ENCODE measurements at places on chromosomes 5 and 9.

GRCh38 chr5:150329038-150329437 is 26.3 kb upstream of the ARSI start:
- DNase-seq = no peak

GRCh38 chr5:15521381-15522186 is 21.6 kb downstream of the FBXL7 start:
- peak; percentile 55 for DNase-seq

- no peak for DNase-seq
Measured at GRCh38 chr5:9596824-9597223, 33.3 kb downstream of the TAS2R1 start.

- DNase-seq = no peak
Measured at GRCh38 chr9:35673132-35674024, at the start of gene CA9. CA9 (plus strand) TSS chr9:35673928; CDS start chr9:35673960, 32 bp downstream.

- DNase-seq = peak; percentile 89
Measured at GRCh38 chr5:53422539-53422938, 57.9 kb upstream of the FST start.

GRCh38 chr9:130319300-130319699 is 53.7 kb downstream of the HMCN2 start:
- DNase-seq = no peak

DNA sequence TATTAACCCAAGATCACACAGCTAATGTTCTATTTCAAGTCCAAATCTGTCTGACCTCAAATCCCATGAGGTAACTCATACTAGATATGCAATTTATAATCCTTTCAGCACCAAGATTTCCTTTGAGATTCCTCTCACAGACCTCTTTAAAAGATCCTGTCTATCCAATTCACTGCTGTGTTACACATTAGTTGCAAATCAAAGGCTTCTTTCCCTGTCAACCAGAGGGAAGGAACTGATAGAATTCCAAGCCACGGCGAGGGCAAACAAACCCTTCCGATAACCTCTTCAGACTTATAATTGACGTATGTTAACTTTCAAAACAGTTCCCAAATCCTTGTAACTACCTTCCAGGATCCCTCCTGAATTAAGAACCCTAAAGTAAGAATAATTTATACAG is 168.9 kb downstream of the DRD1 start:
- no peak for DNase-seq

GRCh38 chr9:120927269-120928014 is 846 bp upstream of the TRAF1 start:
- no peak for DNase-seq

DNA sequence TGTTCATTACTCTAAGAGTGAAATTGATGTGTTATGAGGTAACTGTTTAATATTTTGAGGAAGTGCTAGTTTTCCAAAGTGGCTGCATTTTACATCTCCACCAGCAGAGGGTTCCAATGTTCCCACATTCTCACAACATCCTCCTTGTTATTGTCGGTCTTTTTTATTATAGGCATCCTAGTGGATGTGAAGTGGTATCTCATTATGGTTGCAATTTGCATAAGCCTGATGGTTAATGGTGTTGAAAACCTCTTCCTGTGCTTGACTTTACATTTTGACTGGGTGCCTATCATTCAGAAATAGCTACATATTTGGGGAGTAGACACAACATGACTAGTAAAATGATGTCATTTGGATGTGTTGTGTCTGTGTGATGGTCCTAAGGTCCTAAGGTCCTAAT is 143.6 kb downstream of the MRPS30 start:
- peak; percentile 35 for DNase-seq

DNA sequence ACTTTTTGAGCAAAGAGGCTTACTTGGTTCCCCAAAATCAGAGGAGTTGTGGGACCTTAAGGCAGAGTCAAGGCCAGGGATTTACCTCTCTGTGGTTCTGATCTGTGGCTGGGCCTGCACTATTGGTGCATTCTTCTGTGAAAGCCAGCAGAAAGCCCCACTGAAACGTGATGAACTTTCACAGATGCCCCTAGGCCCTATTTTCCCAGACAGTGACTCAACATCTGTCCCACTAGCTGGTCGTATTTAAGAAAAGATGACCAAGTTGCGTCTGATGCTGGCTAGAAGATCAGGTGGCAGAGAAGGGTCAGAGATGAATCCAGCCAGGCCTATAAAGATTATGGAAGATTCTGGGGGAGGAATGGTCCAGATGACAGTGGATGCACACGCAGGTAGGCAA is 153.1 kb downstream of the ACTL7B start:
- no peak for DNase-seq

DNA sequence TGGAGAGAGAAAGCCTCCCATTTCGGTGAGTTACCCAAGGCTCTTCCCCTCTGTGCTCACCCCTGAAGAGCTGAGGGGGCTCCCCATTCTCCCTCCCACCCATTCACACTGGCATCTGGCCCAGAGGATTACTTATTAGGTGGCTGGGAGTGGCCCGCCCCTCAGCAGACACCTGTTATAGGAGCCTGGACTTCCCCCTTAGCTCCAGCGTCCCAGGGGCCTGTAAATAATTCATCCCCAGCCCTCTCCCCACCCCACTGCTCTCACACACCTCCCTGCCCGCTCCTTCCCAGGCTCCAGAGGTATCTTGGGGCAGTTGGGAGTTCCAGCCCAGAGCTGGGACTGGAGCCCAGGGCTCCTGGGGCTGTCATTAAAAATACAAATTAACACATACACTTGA is 11.6 kb upstream of the SLC6A7 start:
- DNase-seq = no peak

- peak; percentile 41 for DNase-seq
Measured at GRCh38 chr9:4743131-4743875, 2.3 kb upstream of the AK3 start.

DNA sequence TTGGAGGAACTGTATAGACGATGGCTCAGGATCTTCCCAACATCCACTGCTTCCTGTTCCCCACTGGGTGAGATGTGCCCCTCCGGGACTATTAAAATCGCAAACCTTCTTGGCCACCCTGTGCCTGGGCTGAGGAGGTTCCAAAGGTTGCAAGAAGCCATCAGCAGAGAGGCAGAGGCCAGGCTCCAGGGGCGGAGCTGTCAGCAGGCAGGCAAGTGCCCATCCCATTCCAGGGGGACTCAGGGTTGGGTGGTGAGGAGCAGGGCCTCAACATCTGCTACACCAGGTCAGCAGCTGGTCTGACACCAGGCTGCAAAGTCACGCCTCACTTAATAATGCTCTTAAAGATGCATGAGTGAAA is 2.2 kb downstream of the BTNL3 start:
- no peak for DNase-seq

DNA sequence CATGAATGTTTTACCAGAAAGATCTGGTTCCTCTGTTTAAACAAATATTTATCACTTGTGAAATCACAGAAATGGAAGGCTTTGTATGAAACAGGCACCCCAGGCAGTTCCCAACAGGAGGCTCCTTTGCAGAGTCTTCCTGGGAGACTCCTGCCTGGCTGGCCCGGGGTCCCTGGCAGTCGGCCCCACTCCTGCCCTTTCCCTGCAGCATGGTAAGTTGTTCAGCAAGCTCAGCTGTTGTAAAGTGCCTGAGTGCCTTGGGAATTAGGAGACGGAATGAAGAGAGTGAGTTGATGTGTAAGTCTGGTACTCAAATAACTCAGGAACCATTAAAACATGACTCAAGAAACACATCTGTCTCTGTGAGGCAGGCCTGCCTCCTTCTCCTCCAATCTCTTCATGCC is 17.5 kb upstream of the LHFPL2 start:
- no peak for DNase-seq

GRCh38 chr5:167816354-167816753 is 475.1 kb upstream of the WWC1 start:
- peak; percentile 50 for DNase-seq

- no peak for DNase-seq
Measured at GRCh38 chr5:67085616-67086015, 111.0 kb downstream of the CD180 start.

- DNase-seq = peak; percentile 24
Measured at GRCh38 chr5:16600397-16600796, 16.4 kb downstream of the RETREG1 start.

DNA sequence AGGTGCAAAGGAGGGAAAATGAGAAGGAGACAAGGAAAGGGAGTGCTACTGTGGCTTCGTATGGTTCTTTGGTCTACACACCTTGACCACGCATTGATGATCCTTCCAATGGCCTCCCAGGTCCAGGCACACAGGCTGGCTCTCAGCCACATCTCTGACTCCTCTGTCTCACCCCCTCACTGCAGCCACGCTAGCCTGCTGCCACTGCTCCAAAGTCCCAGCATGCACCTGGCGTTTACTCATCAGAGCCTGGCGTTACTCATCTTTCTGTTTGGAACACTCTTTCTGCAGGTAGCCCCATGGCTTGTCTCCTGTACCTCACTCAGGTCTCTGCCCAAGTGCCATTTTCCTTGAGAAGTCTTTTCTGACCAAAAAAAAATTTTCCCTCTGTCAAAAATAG is 195.5 kb downstream of the SNCAIP start:
- no peak for DNase-seq

- peak; percentile 38 for DNase-seq
Measured at GRCh38 chr9:89592963-89593726, 11.7 kb upstream of the GADD45G start.

GRCh38 chr9:33374634-33375237 is 27.6 kb downstream of the AQP7 start:
- peak; percentile 78 for DNase-seq

DNA sequence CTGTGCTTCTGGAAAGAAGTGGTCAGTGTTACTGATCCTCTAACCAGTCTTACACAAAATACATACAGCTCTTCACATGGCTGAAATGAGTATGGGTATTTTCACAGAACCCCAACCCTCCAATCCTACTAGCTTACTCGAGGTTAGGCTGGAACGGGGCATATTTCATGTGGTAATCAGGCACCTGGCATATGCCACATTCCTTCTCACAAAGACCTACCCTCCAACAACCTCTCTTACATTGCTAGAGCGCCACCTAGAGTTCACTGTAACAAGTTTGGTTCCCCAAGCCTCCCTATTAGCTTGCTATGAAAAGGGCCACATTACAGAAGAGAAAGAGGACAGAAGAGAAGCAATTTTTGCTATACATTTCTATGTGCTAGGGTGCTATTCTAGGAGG is 597.3 kb downstream of the PRELID2 start:
- DNase-seq = peak; percentile 76

DNA sequence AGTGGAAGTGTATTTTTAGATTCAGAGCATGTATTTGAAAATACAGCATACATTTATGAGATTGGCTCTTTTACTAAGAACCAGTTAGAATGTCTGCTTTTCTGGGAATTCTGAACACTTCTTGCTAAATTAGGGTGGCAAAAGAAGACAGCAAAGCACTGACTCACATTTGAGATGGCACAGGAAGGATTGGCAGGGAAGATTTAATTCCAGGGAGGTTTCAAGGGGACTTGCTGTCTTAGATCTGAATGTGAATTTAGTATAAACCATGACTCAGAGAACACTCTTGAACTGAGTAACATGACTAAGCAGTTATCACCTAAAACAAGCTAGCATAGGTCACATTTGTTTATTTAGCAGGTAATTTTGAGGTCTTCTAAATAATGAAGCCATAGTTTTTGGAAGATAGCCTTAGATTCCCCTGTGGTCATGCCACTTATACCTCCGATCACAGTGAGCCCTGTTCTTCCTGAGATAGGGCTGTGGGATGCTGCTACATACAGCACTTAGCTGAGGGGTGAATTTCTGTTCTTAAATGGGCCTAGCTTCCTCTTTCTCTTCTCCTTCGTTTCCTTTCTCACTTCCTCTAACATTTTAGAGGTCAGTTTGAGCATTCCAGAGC is 173.8 kb downstream of the PCSK1 start:
- DNase-seq = peak; percentile 72

GRCh38 chr9:134617246-134617645 is 24.4 kb upstream of the COL5A1 start:
- DNase-seq = no peak

DNA sequence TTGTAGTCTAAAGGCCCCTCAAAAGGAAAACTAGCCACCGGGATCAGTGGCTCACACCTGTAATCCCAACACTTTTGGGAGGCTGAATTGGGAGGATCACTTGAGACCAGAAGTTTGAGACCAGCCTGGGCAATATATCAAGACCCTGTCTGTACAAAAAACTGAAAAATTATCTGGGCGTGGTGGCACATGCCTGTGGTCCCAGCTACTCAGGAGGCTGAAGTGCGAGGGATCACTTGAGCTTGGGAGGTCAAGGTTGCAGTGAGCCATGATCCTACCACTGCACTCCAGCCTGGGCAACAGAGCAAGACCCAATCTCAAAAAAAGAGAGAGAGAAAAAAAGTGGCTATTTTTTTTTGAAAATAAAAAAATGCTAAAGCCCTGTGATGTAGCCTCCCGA is 55.2 kb downstream of the FBXW11 start:
- no peak for DNase-seq

- peak; percentile 97 for DNase-seq
Measured at GRCh38 chr5:62538017-62538942, 40.3 kb upstream of the LRRC70 start.

DNA sequence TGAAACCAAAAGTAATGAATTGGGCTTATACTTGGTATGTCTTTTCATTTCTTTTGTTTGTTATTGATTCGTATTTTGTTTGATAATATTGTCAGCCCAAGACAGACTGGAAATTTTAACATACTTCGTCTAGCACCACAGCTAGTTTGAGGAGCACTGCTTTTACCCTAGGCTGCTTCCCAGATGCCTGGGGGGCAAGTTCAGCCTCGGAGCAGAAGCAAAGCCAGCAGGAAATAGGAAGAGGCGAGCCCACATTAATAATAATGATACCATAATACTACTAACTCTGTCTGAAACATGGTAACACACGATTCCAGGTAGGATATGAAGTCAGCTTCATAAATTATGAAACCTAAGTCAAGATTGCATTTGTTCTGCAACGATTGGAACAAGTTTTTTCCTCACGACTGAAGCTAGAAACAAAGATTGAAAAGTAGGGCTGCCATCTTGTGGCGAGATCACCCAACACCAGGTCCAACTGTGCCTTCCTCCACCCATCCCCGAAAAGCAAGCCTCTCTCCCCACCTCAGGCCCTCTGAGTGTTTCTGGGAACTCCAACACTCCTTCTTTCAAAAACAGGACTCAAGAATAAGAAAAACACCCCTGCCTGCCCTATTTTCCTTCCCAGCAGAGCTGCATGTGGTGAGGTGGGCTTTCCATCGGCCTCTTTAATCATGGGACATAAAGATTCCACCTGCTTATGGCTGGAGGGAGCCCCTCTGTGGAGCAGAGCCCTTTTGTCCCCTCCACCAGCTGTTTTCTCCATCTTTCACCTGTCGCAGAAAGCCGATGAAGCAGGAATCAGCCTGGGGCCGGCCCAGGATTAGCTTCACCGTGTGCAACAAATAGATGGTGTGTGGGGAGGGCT is 236.4 kb downstream of the CAAP1 start:
- peak; percentile 22 for DNase-seq

DNA sequence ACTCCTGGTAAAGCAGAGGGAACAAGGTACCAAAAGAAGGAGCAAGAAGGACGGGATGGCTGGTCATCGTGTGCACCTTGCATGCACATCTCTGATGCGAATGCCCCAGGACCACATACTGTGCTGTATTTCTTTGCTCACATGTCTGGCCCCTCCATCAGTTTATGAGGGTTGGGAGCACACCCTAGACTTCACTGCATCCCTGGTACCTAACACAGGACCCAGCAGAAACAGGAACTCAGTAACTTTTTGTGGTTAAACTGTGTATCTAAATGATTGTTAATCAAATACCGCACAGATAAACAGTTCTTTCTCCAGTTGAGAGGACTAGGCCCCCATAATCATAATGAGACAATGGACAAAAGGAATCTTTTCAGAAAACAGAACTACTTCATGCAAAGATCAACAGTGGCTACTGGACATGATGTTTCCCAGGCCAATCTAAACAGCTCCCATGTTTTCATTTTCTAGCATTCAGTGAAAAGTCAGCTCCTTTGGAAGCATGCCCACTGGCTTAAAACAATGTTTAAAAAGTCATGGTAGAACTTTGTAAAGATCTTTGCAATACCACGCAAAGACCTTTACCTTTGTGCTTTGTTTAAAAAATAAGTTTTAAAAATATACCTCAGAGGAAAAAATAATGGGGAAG is 55.5 kb upstream of the IFNK start:
- DNase-seq = no peak
